ENCODE measurements at places on chromosomes 4 and X. TPM values are rescaled to one million over a fixed set of nuclear protein-coding genes. Genes with fewer than 3 reads are reported as not detected.

GRCh38 chr4:184114431-184114830 is 103.2 kb downstream of the ENPP6 start:
- no peak overlapping the region for H3K27ac ChIP-seq
- no peaks in the 10 kb centered on the region for H3K27me3 ChIP-seq
- no peak overlapping the region for H3K4me3 ChIP-seq
- no peak for DNase-seq
- H3K36me3 ChIP-seq = no peaks in the 10 kb centered on the region

- H3K36me3 ChIP-seq = no peaks in the 10 kb centered on the region
- no peak overlapping the region for H3K27ac ChIP-seq
- no peak overlapping the region for H3K4me3 ChIP-seq
Observed at GRCh38 chr4:147336252-147336651, 144.6 kb upstream of the EDNRA start.

DNA sequence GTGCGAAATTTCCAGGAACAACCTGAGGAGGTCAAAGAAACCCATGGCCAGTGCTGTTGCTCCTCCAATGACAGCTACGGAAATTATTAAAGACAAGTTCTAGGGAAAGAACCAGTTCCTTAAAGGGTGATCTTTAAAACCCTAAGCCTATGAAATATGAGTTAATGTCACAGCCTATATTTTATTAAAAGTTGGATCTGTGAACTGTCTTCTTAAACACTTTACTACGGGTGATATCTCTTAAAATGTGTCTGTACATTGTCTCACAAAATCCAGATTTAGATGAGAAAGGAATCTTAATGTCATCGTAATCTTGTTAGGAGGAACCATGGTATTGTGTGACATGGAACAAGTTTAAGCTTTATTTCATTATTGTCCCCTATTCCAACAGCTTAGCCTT is 46.3 kb upstream of the VCX3B start:
- H3K27me3 ChIP-seq = no peaks in the 10 kb centered on the region
- DNase-seq = no peak
- H3K4me3 ChIP-seq = no peak overlapping the region

GRCh38 chrX:155048977-155049619 is 21.8 kb downstream of the CMC4 start:
- H3K27ac ChIP-seq = no peak overlapping the region
- H3K36me3 ChIP-seq = peaks cover 4% of the 10 kb centered on the region
- no peak overlapping the region for H3K4me3 ChIP-seq
- no peaks in the 10 kb centered on the region for H3K27me3 ChIP-seq
- H3K4me1 ChIP-seq = no peaks in the 10 kb centered on the region

DGAT2L6 gene
- total RNA-seq = not detected

NPY1R gene
- total RNA-seq = 56.4 TPM
